Stimulated activated CD8-positive, alpha-beta memory T cell treated with anti-CD3 and anti-CD28 coated beads, Interleukin-4, amount 100 ng/mL, for 48 hours (primary cell): ENCODE measurements at places on chromosomes 5 and 9.

DNA sequence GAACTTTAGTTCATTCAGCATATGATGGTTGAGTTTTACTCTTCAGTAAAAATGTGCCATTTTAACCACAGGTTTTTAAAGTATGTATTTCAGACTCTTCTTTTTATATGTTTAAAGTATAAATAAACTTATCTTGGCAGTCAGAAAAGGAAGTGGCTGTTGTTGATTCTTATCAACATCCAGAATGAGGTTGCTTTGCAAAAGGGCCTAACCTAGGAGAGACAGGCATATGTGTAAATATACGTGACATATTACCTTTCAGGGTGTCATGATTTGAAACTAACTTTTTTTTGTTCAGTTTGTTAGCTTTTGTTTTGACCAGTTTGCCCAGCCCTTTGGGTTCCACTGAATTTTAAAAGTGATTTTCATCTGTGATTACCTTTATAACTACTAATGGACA lies 7.4 kb downstream of the SMARCA2 start:
- no peak for DNase-seq

DNA sequence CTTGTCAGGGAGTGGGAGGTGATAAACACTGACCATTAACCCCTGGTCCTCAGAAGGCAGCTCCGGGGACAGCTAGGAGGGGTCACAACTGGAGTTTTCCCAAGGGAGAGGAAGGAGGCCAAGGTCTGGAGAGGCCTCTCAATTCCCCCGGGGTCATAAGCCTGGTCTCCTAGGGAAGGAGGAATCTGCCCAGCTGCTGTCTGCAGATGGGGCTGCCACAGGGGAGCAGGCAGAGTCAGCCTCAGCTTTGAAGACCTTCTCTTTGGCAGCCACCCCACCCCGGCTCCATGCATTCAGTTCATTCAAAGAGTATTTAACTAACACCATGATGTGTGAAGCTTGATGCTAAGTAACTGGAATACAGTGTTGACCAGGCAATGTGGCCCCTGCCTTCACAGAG lies 74.6 kb upstream of the HSPA9 start:
- no peak for DNase-seq

DNA sequence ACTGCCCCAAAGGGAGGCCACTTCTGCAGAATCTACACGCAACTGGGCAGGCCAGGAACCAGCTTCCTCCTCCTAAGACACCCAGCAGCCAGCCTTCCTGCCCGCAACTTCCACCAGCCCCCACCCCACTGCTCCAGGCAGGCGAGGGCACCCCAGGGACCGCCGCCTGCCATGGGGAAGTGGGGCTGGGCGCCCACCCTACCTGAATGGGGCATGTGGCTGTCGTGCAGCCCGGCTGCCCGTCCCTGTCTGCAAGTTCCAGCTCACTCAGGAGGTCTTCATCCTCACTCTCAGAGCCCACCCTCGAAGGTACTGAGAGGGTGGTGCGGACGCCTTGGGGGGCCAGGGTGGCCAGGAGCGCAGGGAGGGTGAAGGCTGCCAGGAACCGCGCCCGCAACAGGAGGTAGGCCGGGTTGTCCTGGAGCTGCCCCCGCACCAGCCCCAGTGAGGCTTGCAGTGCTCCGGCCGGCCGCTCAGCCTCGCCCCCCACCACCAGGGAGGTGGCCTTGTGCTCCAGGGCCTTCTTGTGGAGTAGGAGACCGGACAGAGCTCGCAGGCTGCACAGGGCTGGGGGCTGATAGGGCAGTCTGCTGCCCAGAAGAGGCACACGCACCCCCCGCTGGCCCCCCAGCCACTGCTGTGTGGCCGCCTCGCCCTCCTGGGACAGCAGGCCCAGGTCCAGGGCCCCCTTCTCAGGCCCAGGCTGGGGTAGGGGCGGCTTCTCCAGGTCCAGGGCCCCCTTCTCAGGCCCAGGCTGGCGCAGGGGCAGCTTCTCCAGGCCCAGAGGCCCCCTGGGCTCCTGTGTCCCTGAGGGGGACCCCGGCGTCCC lies 4.1 kb upstream of the CARD9 start:
- no peak for DNase-seq

DNA sequence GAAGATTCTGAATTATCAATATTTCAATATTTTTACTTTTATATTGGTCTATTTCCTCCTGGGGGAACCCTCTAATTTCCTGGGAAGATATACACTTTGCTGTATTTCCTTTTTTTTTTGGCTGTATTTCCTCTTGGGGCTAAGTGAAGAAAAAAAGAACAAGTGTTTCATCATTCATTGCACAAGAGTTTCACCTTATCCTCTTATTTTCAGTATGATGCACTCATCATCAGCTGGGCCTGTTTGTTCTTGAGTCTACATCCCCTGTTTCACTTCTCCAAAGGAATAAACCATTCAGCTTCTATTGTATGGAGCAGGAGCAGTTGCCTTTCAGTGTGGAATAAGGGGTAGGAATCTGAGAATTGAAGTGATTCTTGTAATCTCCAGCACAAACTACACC lies 210.8 kb downstream of the FAM170A start:
- no peak for DNase-seq

GRCh38 chr9:104256031-104256695 lies 162.1 kb downstream of the SMC2 start:
- no peak for DNase-seq

GRCh38 chr9:86485359-86485758 lies 131.1 kb upstream of the TUT7 start:
- DNase-seq: peak; percentile 28

- no peak for DNase-seq
These were observed 101.7 kb upstream of the TLX3 start for GRCh38 chr5:171207256-171207847.

DNA sequence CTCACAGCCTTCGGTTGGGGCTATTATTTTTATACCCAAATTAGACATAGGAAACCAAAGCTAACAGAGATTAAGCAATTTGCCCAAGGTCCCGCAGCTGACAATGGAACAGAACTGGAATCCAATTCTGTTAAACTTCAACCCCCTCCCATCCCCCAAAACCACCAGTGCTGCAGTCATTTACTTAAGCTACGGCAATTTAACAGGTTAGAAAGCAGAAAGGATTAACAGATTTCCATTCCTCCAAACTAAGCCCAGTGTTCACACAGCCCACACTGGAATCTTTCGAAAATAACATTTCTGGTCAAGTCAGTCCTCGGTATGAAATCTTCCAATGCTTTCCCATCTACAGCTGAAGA lies 1023.1 kb upstream of the DMAC1 start:
- DNase-seq: no peak

DNA sequence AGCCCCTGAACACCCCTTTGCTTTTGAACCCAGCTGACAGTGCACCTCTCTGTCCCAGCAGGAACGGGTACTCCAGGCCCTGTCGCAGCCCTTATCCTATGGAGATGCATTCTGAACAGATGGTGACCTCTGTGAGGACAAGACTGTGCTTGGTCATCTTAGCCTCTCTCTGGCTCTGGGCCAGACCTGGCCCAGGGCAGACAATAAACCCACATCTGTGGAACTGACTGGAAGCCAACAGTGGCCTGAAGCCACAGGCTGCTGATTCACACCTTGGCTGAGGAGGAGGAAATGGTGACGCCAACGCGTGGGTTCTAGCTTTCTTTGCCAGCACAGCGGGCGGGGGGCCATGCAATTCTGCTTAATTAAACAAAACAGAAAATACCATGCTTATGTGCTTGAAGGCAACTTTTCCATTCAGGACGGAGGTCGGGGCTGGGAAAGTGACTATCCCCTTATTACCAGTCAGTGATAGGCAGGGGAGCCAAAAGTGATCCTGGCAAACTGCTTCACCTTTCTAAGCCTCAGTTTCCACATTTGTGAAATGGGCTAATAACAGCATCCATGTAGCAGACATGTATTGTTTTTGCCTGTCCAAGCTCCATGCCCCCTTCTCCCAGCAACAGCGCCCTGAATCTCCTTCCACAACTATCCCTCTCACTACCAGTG lies 10.8 kb downstream of the SH3PXD2B start:
- peak; percentile 84 for DNase-seq

GRCh38 chr9:114626415-114627020 lies 15.4 kb downstream of the TMEM268 start:
- DNase-seq: no peak

DNA sequence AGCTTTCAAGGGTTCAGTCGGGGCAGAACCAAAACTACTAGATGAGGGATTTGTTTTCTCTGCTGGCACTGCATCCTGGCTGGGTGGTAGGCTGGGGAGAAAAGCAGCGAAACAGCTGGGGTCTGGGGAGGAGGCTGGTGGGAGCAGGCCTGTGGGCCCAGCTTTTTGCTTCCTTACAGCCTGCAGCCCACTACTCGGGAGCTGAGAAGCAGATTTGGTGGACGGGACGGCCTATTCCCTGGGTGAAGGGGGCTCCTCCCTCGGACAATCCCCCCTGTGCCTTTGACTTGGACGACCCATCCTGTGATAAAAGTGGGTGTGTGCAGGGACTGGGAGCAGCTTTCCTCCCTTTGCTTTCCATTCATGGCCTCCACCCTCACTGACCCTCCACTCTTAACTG lies 9.1 kb downstream of the NPR2 start:
- no peak for DNase-seq

DNA sequence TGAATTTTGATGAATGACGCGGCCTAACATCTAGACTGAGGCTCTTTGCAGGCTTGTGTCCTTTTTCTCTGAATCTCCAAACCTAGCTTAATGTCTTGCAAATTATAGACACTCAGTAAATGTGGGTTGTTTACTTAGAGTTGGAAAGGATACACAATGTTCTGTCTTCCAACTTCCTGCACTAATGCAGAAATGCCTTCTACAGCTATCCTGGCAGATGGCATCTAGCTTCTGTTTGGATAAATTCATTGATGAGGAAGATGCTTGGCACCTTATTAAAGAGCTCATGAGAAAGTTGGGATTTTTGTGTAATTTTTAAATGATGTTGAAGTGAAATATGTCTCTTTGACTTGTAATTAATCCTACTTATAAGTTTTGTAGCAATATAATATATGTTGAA lies 1822.2 kb downstream of the MAT2B start:
- no peak for DNase-seq

GRCh38 chr9:109542922-109543321 lies 44.8 kb upstream of the PTPN3 start:
- no peak for DNase-seq

- peak; percentile 83 for DNase-seq
These were observed 6.9 kb downstream of the FGD3 start for GRCh38 chr9:92954049-92954861.

- DNase-seq: no peak
These were observed 65.0 kb downstream of the DOCK8 start for GRCh38 chr9:279674-280073.

DNA sequence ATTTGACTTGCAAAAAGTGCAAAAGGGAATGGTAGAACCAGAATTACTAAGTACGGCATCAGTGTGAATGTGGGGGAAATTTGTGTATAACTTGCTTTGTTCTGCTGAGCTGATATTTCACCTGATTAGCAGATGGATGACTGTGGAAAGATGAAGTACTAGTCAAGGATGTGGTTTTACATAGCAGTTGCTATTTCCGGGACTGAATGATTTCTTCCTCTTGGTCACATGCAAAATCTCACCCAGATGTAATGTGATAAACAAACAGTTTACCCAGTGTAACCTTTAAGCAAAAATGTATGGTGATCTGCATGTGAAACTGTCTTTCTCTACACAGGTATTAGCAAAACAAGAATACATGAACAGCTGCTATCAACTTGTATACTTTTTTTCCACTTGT lies 46.1 kb downstream of the DCP2 start:
- no peak for DNase-seq

DNA sequence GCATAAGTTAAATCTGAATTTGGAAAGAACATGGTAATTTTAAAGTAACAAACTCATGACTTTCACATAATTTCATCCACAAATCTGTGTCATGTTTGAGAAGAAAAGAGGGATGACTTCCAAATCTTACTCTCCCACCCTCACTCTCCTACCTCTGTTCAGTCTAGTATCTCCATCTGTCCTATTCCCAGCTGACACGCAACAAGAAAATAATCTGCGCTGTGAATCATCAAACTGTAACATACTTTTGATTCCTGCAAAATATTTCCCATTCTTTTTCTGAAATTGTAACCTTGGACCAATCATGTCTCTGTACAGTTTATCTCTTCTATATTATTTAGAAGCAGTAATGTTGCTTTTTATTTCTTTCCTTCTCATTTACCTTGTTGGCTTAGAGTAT lies 91.4 kb downstream of the SLC12A2 start:
- no peak for DNase-seq

DNA sequence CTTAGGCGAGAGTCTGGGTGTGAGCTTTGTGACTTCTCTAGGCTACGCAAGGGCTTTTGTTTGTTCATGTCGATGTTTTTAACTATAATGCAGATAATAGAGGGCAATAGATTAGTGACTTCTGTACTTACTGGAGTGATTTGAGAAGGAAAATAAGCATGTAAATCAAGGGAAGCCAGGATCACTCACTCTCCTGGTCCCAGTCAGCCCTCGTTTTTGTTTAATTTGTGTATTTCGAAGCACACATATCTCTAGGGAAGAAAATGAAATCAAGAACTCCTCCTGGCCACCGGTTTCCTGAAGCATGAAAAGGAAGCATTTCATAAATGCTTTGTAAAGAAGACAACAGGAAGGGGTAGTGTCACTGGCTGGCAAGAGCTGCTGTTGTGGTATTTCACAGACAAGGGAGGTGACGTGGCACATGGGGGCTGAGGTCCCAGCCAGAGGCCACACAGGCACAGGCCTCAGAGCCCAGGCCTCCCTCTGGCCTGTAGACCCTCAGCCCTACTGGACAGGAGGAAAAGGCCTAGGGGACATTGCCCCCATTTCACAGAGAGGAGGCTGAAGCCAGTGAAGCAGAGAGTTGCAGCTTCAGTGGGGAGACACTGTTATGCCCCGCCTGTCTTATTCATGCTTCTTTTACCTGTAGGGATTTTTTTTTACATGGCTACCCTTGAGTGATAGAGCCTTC lies 34.1 kb downstream of the IRF1 start:
- peak; percentile 64 for DNase-seq

DNA sequence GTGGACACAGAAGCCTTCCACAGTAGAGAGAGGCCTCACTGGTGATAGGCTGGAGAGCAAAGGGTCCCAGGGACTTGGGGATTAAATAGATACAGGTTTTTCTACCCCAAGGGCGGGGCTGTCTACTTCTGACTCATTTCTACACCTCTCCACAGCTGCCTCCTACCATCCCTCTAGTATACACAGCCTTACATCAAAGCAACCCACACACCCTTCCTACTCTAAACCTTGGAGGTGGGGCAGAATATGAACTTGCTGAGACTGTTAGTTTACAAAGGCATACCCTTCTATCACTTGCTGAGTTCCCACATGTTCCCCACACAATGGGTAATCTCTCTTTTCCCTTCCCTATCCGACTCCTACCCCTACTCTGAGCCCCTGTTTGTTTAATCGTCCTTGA lies 19.9 kb upstream of the PCA3 start:
- DNase-seq: no peak

- DNase-seq: no peak
These were observed 77.3 kb downstream of the SLC25A46 start for GRCh38 chr5:110815916-110816605.

DNA sequence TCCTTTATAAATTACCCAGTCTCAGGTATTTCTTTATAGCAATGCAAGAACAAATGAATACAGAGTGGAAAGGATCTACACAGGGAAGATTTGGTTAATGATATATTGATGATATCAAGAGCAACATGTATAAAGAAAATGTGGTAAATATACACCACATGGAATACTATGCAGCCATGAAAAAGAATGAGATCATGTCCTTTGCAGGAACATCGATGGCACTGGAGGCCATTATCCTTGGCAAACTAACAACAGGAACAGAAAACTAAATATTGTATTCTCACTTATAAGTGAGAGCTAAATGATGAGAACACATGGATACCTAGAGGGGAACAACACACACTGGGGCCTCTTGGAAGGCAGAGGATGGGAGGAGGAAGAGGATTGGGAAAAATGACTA lies 19.9 kb upstream of the PUM3 start:
- DNase-seq: no peak
